Spinal cord (tissue), 10 donors: ENCODE measurements at places on chromosomes 2 and 18.

GRCh38 chr2:175707322-175707721, 294.7 kb downstream of the LNPK start:
- no peak for DNase-seq

DNA sequence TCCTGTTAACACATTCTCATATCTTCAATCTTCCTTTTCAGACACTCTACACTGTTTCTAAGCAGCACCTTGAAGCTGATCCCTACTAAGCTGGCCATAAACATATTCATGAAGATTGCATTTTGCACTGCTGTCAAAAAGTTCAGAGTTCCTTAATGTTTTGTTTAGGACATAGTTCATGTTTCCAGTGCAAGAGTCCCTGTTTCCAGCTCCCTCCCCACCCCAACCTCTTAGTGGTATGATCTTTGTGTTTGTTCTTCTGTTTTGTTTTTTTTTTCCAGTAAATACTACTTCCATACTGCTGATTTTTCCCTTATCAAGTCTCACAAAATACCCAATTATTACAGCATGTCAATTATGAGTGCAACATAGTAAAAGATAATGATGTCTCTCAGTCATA, 4.1 kb upstream of the SLC40A1 start:
- no peak for DNase-seq

DNA sequence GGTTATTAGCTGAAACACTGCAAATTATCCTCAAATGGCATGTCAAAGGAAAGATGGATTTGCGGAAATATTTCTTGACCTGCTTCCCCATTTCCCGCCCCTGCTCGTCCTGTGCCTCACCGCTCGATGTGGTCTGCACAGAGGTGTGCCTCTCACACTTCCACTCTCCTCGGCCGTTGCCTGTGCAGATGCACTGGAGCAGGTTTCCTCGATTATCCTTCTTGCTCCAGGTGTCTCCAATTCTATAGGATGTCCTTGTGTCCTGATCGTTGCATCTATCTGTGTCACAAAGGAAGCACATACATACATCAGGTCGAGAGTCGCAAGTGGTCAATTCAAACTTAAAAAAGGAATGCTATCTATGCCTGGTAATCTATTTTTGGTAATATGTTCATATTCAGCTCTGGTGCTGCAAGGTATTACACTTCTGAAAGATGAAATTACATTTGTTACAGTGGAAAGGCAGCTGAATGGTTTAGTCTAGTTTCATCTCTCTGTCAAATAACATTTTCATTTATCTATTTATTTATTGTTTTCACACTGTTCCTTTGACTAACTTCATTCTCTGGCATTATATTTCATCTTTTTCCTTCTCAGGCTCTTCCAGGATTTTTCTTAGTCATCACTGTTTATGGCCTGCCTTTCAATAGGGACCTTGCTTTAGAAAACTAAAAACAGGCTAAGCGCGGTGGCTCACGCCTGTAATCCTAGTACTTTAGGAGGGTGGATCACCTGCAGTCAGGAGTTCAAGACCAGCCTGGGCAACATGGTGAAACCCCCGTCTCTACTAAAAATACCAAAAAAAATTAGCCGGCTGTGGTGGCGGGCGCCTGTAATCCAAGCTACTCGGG, 7.6 kb downstream of the FN1 start:
- DNase-seq = no peak

DNA sequence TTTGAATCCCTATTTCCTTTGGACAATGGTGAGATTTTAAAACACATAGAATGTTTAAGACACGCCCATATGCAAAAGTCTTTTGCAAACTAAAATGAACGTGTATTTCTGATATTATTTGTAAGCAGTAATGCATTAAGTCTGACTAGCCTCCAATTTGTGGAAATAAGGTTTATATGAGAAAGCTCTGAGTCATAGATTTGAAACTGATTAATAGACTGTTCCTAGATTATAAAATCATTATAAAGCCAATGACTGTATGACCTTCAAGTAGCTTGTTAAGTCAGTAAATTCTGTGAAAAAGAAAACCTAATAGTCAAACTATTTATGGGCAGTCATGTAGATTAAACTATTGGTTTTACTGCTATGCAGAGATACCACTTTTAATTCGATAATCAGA, 12.8 kb upstream of the EFEMP1 start:
- no peak for DNase-seq

- DNase-seq = no peak
These were observed 59.9 kb upstream of the CYRIA start for GRCh38 chr2:16725549-16725948.

DNA sequence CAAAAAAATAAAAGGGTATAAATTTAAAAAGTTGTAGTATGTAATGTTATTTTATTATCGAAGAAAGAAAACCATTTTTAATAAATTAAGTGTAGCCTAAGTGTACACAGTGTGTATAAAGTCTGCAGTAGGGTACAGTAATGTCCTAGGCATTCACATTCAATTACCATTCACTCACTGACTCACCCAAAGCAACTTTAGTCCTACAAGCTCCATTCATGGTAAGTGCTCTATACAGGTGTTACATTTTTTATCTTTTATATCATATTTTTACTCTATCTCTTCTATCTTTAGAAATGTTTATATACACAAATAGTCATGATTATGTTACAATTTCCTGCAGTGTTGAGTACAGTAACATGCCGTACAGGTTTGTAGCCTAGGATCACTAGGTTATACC, 59.5 kb downstream of the RABL2A start:
- no peak for DNase-seq
